ENCODE measurements at places on chromosomes 11 and 22.

- DNase-seq: no peak
Observed at GRCh38 chr22:39462443-39463221, 5.8 kb downstream of the MGAT3 start.

- DNase-seq: peak; percentile 26
Observed at GRCh38 chr11:130246738-130247137, 68.0 kb downstream of the ZBTB44 start.

DNA sequence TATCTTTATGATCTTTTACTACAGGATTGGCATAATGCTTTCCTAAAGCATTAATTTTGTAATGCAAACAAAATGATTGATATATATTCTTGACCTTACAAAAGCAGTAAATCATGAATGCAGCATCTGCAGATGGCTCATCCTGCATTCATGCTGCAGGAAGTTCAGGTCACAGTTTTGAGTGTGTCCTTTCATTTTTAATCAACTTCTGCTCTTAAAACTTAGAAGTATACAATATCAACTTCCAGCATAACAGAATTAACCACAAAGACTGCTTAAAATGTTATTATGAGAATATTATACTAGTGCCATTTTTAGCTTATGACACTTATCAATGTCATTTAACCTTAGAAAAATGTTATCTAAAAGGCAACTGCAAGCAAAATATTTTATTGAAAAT, 54.0 kb downstream of the SLC36A4 start:
- DNase-seq: no peak

- peak; percentile 46 for DNase-seq
Observed at GRCh38 chr11:74687237-74688023, 43.8 kb downstream of the CHRDL2 start.

DNA sequence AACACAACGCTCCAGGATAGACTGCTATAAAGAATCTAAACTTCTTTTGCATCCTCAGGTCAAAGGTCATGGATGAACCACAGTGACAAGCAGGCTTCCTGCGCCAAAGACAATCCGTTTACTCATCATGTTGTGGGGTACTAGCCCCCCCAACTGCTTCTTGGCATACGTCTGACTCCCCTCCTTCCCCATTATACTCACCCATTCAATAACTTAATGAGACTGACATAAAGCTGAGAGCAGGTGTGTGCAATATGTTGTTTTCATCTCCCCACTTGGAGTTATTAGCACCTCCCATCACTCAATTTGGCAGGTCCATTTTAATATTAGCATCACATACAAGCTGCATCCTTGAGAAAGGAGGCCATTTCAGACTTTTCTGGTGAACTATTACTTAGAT, 157.1 kb downstream of the CADM1 start:
- DNase-seq: no peak

DNA sequence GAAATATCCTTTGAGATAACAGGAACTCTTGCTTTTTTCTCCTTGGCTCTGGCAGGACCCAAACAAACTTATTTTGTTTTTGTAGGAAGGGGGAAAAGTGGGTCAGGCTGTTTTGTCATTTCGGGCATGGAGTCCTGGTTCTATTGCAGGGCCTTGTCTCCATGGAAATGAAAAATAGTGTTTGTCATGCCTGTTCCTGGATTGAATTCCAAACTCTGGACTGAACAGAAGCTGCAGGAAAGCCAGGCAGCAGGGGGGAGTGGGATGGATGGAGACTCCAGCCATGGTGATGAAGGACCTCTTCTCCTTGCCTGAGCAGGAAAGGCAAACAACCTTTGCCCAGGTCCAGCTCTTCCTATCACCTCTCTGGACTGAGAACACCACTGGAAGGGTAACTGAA, 87.0 kb downstream of the SCN3B start:
- DNase-seq: no peak

GRCh38 chr11:130308059-130308458, 6.7 kb downstream of the ZBTB44 start:
- no peak for DNase-seq

GRCh38 chr22:27993201-27993635, 74.2 kb upstream of the PITPNB start:
- no peak for DNase-seq

DNA sequence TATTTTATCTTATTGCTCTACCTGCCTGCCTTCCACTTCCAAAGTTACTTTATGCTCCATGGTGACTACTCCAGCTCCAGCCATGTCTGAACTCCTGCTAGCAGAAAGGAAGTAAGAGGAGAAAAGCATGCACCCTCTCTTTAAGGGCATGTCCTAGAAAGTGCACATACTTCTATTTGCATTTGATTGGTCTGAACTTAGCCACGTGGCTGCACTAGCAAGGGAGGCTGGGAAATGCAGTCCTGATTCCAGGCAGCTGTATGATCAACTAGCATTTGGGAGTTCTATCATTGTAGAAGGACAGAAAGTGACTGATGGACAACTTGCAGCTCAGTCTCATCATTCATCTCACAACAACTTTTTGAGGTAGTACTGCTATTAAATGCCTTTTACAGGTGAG, 515.7 kb downstream of the BUD13 start:
- DNase-seq: no peak

DNA sequence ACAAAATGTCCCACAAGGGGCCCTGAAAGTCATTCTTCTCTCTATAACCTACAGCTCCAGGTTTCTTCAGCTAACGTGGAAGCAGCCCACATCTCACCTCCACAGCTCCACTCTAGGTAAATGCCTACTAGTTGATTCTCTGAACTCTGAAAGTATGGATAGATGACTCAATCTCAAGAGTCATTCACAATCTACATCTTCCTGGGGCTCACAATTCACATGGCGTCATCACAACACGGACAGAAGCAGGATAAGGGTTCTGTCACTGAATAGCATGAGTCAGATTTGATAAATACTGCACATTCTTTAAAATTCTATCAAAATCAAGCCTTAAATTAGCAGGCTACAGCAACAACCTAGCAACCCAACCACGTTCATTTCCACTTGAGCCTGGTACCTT, 96.3 kb downstream of the PLEKHA7 start:
- DNase-seq: no peak

DNA sequence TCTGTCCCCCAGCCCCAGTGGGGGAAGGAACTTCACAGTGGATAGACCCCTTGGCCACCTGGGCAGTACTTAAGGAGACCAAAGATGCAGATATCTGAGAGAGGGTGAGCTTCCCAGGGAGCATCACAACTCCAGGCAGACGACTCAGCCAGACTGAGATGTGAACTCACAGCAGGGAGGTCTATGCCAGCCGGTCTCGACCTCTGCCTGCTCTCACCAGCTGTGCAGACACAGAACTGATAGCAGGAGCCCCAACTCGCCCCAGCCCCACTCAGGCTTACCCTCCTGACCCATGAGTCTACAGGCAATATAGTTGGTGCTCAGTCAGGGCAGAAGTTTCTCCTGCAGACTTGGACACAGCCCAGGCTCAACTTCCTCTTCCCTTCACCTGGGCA, 29.7 kb upstream of the ACCSL start:
- no peak for DNase-seq

DNA sequence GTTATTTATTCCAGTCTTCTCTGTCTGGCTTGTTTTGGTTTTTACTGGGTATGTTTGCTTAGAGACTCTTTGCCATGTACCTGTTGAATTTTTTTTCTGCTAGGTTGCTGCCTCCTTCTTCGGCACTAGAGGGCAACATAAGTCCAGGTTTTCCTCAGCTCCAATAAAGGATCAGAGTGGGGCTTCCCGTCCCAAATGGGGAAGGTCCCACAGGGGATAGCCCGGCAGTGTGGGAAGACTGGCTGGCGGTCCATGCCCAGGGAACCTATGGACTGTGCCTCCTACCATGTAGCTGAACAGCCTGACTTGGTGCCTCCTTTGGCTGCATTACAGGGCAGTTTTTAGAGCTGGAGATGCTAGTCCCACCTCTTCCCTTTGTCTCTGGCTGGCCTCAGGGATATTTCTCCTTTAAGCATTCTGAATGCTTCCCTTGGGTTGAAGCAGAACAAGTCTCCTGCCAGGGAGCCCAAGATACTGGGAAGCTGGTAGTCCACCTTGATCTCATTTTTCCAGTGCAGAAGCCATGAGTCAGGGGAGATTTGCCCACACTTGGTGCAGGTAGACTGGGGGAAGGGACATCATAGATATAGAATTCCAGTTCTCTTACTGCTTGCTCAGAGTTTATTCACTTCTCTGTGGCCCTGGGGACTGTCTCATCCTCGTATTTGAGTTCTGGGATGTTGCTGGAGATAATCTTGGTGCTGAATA, 60.2 kb downstream of the BRD1 start:
- DNase-seq: peak; percentile 42

- DNase-seq: no peak
Observed at GRCh38 chr22:23047742-23048141, 22.6 kb upstream of the GNAZ start.

DNA sequence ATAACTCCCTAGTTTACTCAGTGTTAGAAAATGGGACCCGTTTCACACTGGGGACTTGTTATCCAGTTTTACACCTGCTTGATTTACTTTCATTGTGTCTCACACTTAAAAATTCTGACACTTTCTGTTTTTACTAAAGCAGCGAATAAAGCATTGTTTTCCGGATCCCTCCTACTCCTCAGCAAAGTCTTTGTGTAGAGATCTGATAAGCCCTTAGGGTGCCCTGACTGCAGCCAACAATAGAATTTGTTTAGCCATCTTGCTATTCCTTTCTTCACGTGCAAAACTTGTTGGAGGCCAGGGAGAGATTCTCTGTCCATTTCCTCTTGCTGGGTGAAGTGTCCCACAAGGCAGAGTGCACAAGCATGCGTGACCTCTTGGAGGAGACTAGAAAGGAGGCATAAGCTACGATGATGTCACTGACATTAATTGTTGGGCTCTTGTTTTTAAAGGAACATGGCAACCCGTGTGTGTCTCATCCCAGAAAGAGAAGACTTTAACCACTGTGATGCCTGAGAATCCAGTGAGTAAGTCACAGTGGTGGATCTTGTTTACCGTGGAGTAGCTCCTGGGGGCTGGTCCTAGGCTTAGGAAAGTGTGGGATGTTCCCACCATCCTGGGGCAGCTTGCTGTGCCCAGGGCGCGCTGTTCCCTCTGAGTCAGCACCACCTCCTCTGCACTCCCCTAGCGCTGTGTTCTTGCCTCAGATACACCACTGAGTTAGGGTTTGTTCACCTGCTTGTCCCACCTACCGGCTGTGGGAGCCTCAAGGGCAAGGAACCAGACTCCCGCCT, 27.7 kb downstream of the MICAL2 start:
- DNase-seq: peak; percentile 77

- peak; percentile 49 for DNase-seq
Observed at GRCh38 chr11:84819128-84819527, 808.0 kb downstream of the DLG2 start.

DNA sequence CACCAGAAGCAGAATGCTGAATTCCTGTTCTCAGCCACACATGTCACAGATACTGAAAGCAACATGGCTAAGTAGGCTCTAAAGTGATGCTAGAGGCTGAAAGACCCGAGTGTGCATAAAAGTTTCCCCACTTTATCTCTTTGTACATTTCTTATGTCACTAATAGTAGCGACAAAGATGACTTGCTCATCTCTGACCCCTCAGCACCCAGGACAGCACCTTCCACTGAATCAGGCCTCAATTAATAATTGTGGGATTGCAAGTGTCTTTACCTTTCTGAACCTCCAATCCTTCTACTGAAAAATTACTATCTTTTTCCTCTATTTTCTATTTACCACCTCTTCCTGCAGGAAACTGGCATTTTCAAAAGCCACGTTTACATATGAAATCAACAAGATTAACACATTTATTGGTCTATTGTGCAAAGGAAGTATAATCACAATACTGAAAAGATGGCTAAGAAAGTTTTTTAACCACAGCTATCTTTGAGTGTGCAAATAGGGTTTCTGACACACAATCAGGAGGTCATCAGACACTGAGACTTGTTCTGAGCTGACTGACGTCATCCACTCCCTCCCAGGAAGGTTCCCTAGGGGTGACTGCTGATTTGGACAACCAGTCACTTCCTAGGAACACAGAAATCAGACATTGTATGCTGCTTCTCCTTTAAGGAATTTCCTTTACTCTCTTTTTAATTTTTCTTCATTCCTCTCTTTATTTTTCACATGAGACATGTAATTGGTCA, 213.9 kb upstream of the ISX start:
- peak; percentile 55 for DNase-seq

DNA sequence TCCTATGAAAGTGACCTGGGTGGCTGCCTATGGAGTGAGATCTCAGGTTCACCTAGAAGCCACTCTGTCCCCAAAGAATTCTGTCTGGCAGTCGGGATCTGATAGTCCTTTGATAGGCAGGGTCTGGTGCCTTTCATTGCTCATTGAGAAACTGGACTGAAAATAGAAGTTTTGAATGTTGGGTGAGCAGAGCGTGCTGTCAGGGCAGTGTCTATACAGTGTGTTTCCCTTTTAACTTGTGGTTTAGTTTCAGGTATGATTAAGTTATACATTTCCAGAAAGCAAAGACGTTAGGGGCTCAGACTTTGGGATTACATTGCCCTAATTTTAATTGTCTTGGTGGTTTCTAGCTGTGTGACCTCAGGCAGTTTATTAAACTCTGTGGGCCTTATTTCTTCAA, 111.3 kb upstream of the PAX6 start:
- DNase-seq: no peak

- DNase-seq: no peak
Observed at GRCh38 chr22:19350476-19350859, 58.9 kb upstream of the CLTCL1 start.

- DNase-seq: no peak
Observed at GRCh38 chr11:88410656-88411055, 73.1 kb upstream of the CTSC start.

- DNase-seq: no peak
Observed at GRCh38 chr11:128933481-128934178, 9.0 kb downstream of the TP53AIP1 start.

GRCh38 chr22:20131859-20132685, 468 bp downstream of the ZDHHC8 start:
- no peak for DNase-seq

GRCh38 chr22:50061824-50062355, 3.8 kb upstream of the TTLL8 start:
- DNase-seq: no peak

DNA sequence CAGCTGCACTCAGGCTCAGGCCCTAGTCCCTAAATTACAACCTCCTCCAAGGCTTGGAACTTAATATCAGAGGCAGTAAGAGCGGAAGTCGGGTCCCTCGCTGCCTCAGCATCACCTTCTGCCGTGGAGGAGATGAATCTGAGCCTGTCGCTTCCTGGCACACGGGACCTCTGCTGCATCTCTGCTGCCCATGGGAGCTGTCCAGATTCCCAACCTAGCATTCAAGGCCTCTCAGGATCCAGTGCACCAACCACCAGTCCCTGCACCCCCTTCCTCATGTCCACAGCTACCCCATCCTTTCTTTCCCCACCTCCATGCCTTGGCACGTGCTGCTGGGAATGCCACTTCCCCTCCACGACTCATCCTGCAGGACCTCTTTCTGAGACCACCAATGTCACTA, 2.5 kb upstream of the PTGDR2 start:
- no peak for DNase-seq

Data from fibroblast of skin of right biceps (primary cell).